ENCODE measurements at places on chromosomes 12 and 14.

DNA sequence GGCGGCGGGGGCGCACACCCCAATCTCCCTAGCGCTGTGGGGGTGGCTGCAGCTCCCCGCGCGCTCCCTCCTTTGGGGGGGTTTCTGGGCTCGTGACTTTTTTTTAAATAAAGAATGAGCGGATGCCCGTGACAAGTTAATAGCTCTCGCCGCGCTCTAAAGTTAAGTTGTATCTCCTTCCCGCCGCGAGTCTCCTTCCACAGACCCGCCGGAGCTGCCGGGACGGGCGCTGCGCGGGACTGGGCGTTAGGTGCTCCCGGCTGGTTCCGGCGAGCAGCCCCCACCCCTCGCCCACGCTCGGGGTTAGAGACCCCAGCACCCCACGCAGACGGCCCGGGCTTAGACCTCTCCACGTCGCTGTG is 82.6 kb upstream of the HMGA2 start:
- peak; percentile 60 for DNase-seq

DNA sequence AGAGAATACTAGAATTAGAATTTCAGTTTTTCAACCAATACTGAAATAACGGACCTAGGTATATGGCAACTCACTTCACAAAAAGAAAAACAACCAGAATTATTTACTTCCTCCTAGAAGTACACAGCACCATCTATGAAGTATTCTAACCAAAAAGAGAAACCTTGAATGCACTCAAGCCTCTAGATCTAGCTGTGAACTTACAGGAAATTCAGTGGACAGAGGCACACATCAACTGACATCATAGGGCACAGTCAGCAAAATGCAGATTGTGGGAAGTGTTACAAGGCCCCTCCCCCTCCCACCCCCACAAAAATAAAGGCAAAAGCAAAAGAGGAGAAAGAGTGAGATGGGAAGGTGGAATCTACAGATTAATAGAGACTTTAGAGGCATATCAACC is 102.4 kb downstream of the TMTC1 start:
- DNase-seq, result no peak

- no peak for DNase-seq
Observed at GRCh38 chr12:3531496-3531895, 40.5 kb downstream of the PRMT8 start.

DNA sequence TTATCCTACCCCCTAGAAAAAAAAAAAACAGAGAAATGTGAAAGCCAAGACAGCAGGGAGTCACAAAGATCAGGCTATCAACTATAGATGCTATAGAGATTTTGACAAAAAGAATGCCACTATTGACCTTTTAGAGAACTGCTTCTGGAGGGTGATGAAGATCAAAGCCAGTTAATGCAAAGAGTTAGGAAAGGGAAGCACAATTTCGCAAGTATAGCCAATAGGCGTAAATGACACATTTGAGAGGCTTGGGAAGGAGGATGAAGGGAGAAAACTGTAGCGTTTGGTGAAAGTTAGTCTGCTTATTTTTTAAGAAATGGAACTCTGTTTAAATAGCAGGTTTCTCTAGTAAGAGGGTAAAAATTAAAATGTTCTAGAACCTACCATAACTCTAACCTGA is 190.7 kb downstream of the DUSP6 start:
- no peak for DNase-seq

DNA sequence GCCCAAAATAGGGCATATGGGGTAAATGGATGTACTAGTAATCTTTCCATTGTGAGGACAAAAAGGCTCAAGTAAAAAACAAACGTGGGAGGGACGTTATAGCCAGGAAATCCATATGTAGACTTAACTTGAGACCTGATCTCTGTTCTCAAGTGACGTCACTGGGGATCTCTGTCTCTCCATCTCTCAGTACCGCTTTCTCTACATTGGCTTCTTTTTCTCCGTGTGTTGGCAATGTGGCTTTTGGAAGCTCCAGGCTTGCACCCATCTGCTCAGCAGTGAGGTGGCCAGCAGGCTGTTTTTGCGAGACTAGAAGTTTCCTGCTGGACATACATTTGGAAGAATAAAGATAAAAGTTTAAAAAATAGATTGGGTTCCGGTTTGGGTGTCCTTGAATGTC is 66.0 kb upstream of the NRXN3 start:
- DNase-seq, result no peak

DNA sequence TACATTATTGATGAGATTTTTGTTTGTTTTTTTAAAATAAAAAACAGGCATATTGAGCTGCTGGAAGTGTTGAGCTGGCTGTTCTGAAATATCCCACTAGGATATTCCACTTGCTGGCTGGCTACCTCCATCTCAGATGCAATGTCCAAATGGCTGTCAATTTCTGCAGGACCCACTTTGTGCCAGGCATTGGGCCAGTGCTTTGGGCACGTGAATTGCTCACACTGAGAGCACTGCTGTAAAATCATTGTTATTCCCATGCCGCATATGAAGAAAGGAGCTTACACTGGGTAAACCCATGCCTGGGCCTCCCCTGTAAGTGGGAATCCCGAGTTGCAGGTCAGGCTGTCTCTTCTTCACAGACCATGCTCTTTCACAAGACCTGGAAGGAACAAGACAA is 56.7 kb downstream of the RGS6 start:
- DNase-seq, result no peak

GRCh38 chr12:103530307-103531066 is 34.7 kb upstream of the C12orf42 start:
- no peak for DNase-seq

GRCh38 chr14:35384455-35385041 is 20.0 kb downstream of the NFKBIA start:
- DNase-seq, result no peak

DNA sequence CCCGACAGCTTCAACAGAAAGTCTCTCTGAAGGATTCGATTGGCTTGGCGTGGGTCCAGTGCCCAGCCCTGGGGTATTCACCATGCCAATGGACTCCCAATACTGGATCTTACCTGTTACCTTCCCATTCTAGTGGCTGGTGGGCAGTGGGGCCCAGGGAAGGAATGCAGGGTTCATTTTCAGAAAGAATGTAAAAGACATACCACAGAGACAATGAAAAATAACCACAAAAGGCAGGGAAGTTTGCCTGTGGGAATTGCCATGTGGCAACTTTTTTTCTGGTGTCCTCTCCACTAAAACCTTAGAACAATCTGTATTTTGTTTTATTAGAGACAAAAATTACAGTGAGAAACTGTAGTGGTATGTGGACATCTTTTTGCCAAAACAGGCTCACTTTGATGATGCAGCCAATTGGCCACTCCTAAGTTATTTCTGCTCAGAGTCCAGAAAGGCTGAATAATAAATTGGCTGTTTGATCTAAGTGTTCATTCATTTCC is 55.2 kb downstream of the PTGER2 start:
- DNase-seq, result no peak

- DNase-seq, result no peak
Observed at GRCh38 chr12:102406033-102406584, 74.3 kb downstream of the IGF1 start.

GRCh38 chr14:53841109-53842099 is 115.2 kb downstream of the BMP4 start:
- DNase-seq, result no peak

GRCh38 chr12:120356567-120357030 is 12.4 kb downstream of the MSI1 start:
- peak; percentile 89 for DNase-seq

- no peak for DNase-seq
Observed at GRCh38 chr12:2998789-2999264, 39.6 kb downstream of the TEAD4 start.

DNA sequence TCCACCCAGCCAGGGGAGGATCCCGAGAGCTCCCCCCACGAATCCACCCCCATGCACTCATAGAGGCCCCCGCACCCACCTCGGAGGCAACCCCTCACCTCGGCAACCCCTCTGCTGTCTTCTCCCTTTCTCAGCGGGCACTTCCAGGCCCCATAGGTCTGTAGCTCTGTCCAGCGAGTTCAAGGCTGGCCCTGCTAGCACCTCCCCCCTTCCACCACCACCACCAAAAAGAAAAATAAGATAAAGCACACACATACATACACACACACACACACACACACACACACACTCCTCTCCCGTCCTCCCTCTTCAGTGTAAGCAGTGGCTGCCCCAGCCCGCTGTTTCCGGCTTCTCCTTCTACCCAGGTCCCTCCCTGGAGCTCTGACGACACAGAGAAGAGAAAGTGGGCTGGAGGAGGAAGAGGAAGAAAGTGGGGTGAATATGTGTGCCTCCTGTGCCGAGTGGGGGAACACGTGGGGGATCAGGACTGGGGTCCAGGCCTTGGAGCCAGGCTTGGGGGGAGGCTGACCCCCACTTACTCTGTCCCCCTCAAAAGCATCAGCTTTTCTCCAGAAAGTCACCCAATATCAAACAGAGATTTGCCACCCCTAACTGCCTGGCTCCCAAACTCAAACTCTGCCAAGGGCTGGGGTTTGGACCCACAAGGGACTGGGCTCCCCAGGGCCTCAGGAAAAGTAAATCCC is at the start of gene STAT6:
TSS of gene STAT6 (minus strand) at position 332 of the 704 bp plus-strand sequence. CDS start 3,084 bp downstream, outside the sequence.
- DNase-seq, result peak; percentile 90

DNA sequence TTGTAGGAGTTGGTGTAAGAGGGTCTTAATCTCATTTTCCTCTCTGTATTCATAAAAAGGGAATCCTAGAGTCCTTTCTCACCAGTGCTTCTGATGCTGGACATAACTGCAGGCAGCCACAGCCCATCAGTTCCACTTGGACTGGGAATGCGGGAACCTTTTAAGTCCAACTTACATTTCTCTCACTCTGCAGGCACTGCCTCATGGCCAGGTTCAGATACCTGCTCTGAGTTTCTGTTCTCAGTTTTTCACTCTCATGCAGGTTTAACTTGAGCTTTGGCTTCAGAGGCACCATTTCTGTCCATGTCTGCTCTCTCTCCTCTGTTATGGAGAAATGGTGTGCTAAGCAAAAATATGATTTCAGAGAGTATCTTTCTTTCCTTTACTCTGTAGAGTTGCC is 4.2 kb downstream of the ACVR1B start:
- no peak for DNase-seq

DNA sequence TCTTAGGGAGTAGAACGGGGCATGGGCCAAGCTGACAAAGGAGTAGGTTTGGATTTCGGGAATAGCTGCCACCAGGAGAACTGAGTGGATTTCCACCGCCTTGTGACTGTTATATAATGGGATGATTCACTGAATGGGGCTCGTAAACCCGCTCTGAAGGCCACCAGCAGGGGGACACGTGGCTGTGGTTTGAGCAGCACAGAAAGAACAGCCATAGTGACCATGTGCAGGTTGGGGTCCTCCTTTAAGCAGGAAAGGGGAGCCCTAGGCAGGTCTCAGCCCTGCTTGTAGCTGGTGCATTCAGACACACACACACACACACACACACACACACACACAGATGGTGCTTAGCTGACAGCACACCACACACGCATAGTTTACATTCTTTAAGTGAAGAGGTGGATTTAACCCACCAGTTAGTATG is 8.6 kb upstream of the ASB2 start:
- no peak for DNase-seq

- DNase-seq, result no peak
Observed at GRCh38 chr14:93481758-93482157, 51.0 kb downstream of the UNC79 start.

DNA sequence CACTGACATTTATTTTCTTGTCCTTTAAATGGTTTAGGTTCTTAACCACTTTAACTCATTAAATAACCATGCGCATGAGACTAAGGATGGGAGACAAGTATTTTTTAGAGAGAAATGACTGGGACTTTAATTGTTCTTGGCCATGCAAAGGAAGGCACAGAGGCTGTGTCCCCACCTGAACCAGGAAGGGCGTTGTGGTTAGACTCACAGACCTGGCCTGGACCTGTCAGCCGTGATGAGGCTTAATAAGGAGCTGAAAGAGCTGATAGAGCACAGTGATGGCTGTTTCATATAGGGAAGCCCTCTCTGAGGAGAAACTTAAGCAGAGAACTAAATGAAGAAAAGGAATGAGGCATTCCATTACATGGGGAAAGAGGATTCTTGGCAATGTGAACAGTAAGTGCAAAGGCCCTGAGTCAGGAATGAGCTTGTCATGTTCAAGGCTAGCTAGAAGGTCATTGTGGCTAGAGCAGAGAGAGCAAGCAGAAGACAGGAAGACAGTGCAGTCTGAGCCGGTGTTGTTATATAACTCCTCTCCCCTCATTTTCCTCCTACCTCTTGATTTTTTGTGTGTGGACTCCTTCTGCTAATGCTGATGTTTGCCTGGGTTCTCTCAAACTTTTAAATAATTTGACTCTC is 74.4 kb upstream of the ANO4 start:
- no peak for DNase-seq

- peak; percentile 86 for DNase-seq
Observed at GRCh38 chr14:92613008-92613658, 99.6 kb downstream of the RIN3 start.

GRCh38 chr12:56808954-56809353 is 45.8 kb downstream of the HSD17B6 start:
- no peak for DNase-seq

GRCh38 chr12:11777962-11778361 is 128.5 kb downstream of the ETV6 start:
- no peak for DNase-seq

GRCh38 chr12:91189516-91189915 is 6.9 kb upstream of the DCN start:
- no peak for DNase-seq

- no peak for DNase-seq
Observed at GRCh38 chr14:98445718-98446117, 826.3 kb downstream of the BCL11B start.

DNA sequence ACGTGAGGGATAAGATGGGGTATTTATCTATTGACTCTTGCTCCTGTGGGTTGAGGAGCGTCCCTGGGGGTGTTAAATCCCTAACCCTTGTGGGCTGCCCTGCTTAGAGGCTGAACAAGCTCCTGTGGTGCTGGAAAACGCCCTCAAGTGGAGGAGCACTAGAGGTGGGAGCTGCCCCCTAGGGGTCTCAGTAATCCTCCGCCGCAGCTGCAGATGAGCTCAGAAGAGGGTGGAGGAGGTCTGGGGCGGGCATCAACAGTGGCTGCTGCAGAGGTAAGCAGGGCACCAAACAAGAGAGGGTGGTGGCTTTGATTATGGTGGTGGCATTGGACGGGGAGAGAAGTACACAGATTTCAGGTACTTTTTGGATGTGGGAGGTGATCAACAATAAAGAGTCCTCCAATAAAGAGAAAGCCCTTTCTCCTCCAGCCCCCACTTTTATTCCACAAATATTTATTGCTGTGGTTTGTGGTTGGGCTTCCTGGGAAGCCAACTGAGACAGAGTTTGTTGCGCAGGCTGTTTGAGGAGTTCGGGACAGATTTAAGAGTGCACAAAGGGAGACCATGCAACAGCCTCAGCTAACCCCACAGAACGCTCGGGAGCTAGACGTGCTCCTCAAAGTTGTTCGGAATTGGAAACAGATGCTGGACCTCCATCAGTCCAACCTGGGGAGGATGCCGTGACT is 179.9 kb downstream of the ADCK1 start:
- DNase-seq, result no peak

GRCh38 chr12:4286228-4286627 is 12.7 kb downstream of the CCND2 start:
- DNase-seq, result no peak

GRCh38 chr12:47156167-47156736 is 76.5 kb upstream of the AMIGO2 start:
- no peak for DNase-seq
